ENCODE measurements at places on chromosomes 1 and 21.

GRCh38 chr1:29901624-29902325, 665.5 kb downstream of the PTPRU start:
- DNase-seq = no peak

- peak; percentile 88 for DNase-seq
Observed at GRCh38 chr1:180926164-180926981, 13.7 kb downstream of the KIAA1614 start.

GRCh38 chr1:21325731-21326387, 35.6 kb upstream of the ECE1 start:
- no peak for DNase-seq

- no peak for DNase-seq
Observed at GRCh38 chr1:88647749-88648415, 36.2 kb upstream of the PKN2 start.

DNA sequence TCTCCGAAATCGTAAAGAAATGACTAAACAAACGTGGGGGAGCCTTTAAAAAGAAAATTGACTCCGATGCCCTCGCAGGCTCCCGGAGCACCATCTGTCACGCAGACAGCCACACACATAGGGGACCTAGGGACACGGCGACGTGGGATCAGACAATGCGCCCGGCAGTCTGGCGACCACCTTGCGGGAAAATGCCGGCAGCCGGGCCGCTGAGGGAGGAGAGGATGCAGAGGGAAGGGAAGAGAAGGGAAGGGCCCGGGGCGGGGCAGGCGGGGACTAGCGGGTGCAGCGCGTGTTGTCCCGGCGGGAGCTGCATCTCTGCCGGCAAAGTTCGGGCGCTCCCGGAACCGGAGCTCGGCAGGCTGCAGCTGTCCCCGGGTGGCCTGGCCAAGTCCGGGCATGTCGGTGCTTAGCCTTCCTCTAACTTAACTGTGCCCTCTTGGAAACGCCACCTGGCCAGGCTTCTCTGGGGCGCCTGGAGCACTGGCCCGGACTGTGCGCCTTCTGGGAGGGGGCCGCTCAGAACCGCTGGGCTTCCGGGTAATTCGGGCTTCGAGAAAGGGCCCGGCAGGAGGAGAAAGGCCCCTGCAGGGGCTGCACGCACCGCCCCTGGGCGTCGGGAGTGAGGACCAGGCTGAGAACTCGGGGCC, 1.8 kb downstream of the NHLH2 start:
- no peak for DNase-seq

DNA sequence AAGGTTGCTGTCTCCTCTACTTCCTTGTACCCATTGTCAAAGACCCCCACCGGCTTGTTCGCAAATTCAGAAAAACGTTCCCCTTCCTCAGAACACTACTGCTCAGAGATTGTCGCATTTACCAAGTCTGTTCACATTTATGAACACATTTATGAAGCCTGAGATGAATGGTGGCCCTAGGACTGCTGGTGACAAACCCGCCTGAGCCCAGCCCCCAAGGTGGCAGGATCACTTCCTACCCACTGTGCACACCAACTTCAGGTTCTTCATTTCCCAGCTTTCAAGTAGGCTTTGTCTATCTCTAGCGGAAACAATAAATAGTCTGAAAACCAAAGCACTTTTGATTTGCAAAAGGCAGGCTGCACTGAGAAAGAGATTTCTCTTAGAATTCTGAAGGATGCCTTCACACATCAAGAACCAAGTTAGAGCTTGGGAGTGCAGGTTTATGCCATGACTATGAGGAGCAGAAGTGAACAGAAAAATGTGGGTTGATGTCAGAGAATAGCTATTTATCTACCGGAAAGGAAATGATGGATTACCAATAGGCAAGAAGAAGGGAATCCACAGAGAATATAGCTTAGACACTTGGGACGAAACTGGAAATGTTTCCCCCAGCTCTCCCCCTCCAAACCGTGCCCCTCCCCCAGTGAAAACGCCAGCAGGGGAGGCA, 200.5 kb downstream of the TOMM20 start:
- no peak for DNase-seq
